ENCODE measurements at places on chromosomes 7 and 10.

GRCh38 chr7:18534481-18534880, 38.9 kb downstream of the HDAC9 start:
- no peak for DNase-seq

GRCh38 chr10:80509403-80510161, 28.1 kb upstream of the SH2D4B start:
- DNase-seq = no peak

DNA sequence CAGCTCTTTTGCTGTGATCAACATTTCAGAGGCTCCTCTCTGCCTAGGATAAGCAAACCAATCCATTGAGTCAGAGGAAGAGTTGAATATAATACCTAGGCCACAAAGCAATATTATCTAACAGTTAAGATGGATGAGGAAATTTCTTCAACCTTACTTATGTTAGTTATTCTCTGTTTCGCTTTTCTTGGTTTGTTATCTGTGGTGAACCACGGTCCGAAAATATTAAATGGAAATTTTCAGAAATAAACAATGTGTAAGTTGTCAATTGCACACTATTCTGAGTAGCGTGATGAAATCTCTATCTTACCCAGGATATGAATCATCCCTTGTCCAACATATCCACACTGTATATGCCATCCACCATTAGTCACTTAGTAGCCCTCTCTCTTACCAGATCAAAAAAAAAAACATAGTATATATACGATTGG, 1.5 kb upstream of the HTR7 start:
- no peak for DNase-seq

- DNase-seq = no peak
These were observed 54.7 kb downstream of the HSPA12A start for GRCh38 chr10:116687633-116688032.

- no peak for DNase-seq
These were observed 31.2 kb downstream of the PRTFDC1 start for GRCh38 chr10:24920907-24921881.

DNA sequence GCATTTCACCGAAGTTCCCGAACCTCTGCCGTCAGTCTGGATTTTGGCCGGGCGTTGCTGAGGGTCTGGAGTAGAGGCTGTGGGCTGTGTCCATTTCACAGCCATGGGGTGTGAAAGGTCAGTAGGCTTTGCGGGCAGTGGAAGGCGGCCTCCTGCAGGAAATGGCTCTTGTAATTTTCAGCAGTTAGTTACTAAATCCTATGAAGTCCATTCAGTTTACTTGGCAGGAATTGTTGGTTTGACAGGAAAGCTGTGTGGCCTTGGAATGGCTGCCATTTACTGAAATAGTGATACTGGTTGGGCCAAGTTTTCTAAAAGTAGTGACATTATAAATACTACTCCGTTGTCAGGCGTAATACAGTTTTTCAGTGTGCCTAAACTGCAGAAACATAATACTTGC, 303.7 kb downstream of the CCDC3 start:
- DNase-seq = no peak

- no peak for DNase-seq
These were observed 97.8 kb downstream of the CDH23 start for GRCh38 chr10:71494476-71494875.
